Skin of body (tissue), 3 donors: ENCODE measurements at places on chromosomes 7 and 10. TPM values are rescaled to one million over a fixed set of nuclear protein-coding genes. Genes with fewer than 3 reads are reported as not detected.

- DNase-seq: no peak
These were observed 5.4 kb downstream of the POP7 start for GRCh38 chr7:100711369-100711768.

Gene CHST15
- 16.5 TPM for total RNA-seq

- no peak for DNase-seq
These were observed 128.4 kb downstream of the NSUN6 start for GRCh38 chr10:18523025-18523424.

GRCh38 chr10:78002541-78003288, 26.6 kb downstream of the POLR3A start:
- no peak for DNase-seq

- DNase-seq: peak; percentile 9
These were observed 147.1 kb downstream of the ITGA8 start for GRCh38 chr10:15572531-15573045.

GRCh38 chr10:78597796-78598555, 470.8 kb upstream of the ZMIZ1 start:
- no peak for DNase-seq

- no peak for DNase-seq
These were observed 46.7 kb downstream of the ZNF777 start for GRCh38 chr7:149414171-149414570.

Gene PAX4
- total RNA-seq: not detected

- no peak for DNase-seq
These were observed 168.9 kb downstream of the SLIT1 start for GRCh38 chr10:97016728-97017473.

- no peak for DNase-seq
These were observed 147.8 kb upstream of the SEMA3E start for GRCh38 chr7:83796760-83797159.

- no peak for DNase-seq
These were observed 17.5 kb downstream of the ARL3 start for GRCh38 chr10:102696736-102697135.

GRCh38 chr7:151058781-151059366, 515 bp upstream of the SLC4A2 start:
- DNase-seq: peak; percentile 49

Gene TET1
- 23.6 TPM for total RNA-seq

Gene KCND2
- total RNA-seq: 0.79 TPM

GRCh38 chr7:20510573-20510900, 104.9 kb upstream of the ABCB5 start:
- no peak for DNase-seq

DNA sequence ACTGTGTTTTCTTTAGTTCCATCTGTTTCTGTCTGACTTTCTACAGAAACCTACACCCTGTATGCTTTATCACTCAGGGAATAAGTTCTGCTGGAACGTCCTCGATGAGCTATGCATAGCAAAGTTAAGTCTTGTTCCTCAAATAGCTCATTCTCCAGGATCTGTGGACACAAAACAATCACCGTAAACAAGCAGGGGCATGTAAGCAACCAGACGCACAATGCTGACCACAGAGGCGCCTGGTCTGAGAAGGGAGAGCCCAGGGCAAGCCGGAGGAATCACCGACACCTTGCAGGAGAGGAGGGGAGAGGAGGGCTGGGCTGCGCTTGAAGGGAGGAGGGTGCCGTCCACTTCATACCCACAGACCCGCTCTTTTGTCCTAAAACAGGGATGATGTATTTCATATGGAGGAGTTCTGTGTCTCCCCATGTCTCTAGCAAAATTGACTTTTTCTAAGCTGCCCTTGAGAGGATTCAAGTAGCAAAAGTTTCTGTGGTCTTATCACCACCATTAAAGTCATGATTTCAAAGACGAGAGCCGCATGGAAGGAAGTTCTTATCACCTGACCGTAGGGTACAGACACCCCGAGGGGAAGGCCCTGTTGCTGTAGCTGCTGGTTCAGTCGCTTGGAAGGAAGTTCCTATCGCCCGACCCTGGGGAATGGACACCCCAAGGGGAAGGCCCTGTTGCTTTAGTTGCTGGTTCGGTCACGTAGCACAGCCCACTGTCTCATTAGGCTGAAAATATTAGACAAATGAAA, 14.3 kb downstream of the CALML3 start:
- no peak for DNase-seq

- DNase-seq: no peak
These were observed 26.9 kb downstream of the CAMK1D start for GRCh38 chr10:12376211-12376610.

- DNase-seq: peak; percentile 54
These were observed 15.6 kb upstream of the PBLD start for GRCh38 chr10:68348265-68348741.

DNA sequence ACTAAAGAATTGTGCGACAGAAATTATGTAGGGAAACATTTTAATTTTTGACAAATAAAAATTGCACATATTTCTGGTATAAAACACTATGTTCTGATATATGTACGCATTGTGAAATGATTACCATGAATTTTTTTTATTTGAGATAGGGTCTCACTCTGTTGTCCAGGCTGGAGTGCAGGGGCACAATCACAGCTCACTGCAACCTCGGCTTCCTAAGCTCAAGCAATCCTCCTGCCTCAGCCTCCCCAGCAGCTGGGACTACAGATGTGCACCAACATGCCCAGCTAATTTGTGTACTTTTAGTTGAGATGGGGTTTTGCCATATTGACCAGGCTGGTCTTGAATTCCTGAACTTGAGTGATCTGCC, 149.2 kb downstream of the FRMD4A start:
- no peak for DNase-seq

Gene PTER
- 8.1 TPM for total RNA-seq

DNA sequence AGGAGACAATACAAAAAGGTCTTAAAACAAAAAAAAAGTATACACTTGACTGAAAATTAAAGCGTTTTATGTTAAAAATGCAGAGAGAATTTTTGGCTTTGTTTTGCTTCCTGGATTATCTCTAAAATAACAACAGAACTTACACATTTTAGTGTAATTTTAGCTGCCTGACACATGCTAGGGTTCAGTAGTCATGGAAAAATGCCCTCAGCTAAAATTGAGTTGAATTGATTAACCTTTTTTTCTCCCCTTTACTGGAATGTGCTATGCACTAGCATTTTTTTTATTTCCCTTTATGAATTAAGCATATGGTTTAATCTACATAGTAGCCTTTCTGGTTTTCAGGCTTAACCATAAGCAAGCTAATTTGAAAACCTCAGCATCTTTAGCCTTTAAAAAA, 89.9 kb downstream of the ZNF277 start:
- peak; percentile 2 for DNase-seq

Gene SH2D4B
- 0.20 TPM for total RNA-seq

Gene LIPK
- 10.6 TPM for total RNA-seq

GRCh38 chr10:21427804-21428481, 97.5 kb downstream of the SKIDA1 start:
- no peak for DNase-seq

- no peak for DNase-seq
These were observed 139.0 kb downstream of the ELFN1 start for GRCh38 chr7:1809070-1809469.

GRCh38 chr7:74655768-74656440, 1.6 kb upstream of the GTF2I start:
- no peak for DNase-seq

DNA sequence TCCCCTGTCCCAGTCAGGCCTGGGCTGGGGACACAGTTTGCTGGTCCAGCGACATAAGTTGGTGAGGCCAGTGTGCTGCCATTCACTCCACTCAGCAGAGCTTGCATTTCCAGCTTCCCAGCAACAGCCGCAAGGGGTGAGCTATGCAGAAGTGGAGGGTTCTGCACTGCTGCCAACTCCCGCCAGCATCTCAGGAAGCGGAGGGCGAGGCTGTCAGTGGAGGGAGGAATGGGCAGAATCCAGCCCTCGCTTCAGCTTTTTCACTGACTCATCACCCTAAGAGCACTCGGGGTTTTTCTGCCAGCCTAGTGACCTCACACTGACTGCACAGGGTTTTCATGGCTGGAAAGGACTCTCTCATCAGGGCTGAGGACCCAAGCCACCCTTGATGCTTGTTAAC, 625.1 kb upstream of the MKI67 start:
- no peak for DNase-seq

Gene GIMAP6
- total RNA-seq: 8.0 TPM

DNA sequence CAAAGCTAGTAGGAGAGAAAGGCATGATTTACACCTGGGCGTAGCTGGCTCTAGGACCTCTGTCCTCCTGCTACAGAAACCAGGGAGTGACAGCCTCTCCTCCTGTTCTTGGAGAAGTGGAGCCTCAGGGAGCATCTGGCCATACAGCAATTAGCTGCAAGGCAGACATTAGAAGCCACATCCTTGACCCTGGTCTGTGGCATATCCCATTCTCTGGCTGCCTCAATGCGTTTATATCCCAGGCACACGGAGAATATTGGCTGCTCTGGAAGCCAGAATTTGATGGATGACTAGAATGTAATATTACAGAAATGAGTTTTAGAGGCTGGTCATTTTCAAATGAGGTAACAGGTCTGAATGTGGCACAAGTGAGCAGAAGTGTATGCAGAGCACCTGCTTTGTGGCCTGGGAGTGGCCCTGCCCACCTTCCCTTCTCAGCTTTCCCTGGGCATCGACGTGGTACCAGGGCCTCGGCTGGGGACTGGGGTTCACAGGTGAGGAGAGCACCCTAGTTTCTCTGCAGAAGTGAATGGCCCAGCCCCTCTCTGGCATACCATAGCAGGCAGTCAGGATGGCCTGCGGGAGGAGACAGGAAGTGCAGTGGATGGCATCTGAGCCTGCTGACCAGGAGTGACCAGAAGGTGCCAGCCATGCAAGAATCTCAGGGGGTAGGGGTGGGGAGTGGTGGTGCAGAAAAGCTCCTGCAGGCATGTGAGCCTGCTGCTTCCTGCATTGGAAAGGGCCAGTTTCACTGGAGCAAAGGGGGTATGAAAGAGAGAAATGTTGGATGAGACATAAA, 367.2 kb upstream of the ZNF32 start:
- DNase-seq: no peak

DNA sequence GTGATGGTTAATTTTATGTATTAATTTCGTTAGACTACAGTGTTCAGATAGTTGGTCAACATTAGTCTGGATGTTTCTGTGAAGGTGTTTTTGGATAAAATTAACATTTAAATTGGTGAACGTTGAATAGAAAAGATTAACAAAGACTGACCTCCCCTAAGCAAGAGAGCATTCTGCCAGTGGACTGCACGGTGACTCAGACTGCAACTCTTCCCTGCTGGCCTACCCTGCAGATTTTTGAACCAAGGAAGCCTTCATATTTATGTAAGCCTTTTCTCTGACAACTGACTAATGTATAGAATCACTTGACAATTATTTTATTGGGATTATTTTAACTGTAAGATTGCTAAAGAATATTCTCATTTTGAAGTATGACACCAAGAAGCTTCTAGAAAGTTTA, 7.9 kb upstream of the ZNF248 start:
- no peak for DNase-seq

- DNase-seq: no peak
These were observed 212.3 kb upstream of the ZMIZ1 start for GRCh38 chr10:78856421-78856820.

- peak; percentile 88 for DNase-seq
These were observed 142.4 kb downstream of the CUBN start for GRCh38 chr10:16987206-16987621.

GRCh38 chr10:74728225-74728624, 98.2 kb upstream of the KAT6B start:
- DNase-seq: no peak

- DNase-seq: peak; percentile 44
These were observed 179.3 kb upstream of the CSTF2T start for GRCh38 chr10:51878695-51879094.

- no peak for DNase-seq
These were observed 181.6 kb upstream of the MKI67 start for GRCh38 chr10:128307820-128308219.

DNA sequence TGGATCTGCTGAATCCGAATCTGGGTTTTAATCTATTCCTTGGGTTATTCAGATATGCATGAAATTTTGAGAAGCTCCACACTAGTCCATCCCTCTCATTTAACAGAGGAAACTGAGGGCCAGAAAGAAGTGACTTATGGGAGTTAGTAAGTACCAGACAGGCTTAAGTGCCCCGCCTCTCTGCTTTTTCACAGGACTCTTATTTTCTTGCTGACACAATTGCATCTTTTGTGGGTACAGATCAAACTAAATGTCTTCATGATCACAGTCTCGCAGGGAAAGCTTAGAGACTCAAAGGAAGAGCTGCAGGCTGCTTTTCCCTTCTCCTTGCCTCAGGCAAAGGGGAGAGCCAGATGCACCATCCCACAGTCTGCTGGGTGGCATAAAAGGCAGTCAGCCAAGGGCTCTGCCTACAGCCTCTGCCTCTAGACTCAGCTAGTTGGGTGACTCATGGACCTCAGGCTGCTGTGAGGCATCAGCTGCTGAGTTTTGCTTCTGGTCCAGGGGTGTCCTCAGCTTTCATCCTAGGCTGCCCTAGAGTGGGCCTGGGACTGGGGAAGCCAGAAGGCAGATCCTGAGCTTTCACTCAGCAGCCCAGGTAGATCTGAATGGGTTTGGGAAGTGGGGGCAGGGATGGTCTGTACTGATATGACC, 11.6 kb downstream of the GOLGA7B start:
- no peak for DNase-seq

Gene SSC4D
- 0.89 TPM for total RNA-seq

- no peak for DNase-seq
These were observed 147.2 kb upstream of the ADO start for GRCh38 chr10:62657244-62657835.

Gene LAMB1
- total RNA-seq: 212 TPM

DNA sequence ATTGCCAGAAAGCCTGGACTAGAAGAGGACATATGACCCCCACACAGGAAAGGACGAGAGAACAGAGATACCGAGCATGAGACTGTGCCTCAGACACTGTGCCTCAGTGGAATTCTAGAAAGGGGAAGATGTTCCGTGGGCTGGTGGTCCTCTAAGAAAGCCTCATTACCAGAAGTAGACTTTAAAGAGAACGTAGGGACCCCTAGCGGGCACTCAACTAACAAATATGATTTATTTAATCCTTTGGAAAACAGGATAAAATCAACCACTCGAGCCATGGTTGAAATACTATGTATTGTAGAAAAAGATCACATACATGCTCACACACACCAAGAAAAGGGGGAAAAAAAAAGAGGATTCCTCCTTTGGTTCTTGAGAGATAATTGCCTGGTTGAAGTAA, 701.2 kb upstream of the SORCS1 start:
- no peak for DNase-seq

Gene CALML5
- 133 TPM for total RNA-seq

DNA sequence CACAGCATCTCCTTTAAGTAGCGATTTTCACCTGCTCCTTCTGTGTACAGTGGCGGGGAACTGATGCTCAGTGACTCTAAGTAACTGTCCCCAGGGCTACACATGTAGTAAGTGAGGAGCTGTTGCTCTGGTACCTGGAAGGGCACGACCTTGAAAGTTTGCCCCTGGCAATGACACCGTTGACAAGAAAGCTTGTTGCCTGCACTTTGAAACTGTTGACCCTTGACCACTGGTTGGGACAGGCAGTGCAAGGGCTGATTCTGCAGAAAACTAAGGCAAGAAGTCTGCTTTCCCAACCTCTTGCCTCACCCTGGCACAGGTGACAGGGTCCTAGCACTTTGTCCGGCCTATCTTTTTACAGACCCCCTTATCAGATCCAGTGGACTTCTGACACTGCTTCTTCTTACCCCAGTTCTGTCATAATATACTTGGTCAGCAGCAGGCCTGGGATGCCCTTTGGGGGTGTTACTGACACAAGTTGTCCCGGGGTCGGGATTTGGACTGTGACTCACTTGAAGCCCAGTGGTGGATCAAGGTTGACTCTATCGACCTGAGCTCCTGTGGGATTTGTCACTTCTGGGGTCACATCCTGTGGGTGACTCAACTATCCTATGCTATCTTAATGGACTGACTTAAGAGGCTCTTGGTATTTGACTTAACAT, 5.8 kb downstream of the ACSL5 start:
- DNase-seq: no peak
